ENCODE measurements at places on chromosomes 2 and 18. TPM values are rescaled to one million over a fixed set of nuclear protein-coding genes. Genes with fewer than 3 reads are reported as not detected.

- peak; percentile 84 for DNase-seq
Measured at GRCh38 chr18:12741351-12741750, 38.5 kb downstream of the PSMG2 start.

- DNase-seq: peak; percentile 38
Measured at GRCh38 chr2:238929242-238930081, 81.6 kb downstream of the TWIST2 start.

- peak; percentile 71 for DNase-seq
Measured at GRCh38 chr2:31297751-31298150, 63.8 kb downstream of the EHD3 start.

- DNase-seq: no peak
Measured at GRCh38 chr2:102155703-102156515, 13.4 kb downstream of the IL1R1 start.

- no peak for DNase-seq
Measured at GRCh38 chr2:232382331-232383225, 4.0 kb downstream of the ALPP start.

DNA sequence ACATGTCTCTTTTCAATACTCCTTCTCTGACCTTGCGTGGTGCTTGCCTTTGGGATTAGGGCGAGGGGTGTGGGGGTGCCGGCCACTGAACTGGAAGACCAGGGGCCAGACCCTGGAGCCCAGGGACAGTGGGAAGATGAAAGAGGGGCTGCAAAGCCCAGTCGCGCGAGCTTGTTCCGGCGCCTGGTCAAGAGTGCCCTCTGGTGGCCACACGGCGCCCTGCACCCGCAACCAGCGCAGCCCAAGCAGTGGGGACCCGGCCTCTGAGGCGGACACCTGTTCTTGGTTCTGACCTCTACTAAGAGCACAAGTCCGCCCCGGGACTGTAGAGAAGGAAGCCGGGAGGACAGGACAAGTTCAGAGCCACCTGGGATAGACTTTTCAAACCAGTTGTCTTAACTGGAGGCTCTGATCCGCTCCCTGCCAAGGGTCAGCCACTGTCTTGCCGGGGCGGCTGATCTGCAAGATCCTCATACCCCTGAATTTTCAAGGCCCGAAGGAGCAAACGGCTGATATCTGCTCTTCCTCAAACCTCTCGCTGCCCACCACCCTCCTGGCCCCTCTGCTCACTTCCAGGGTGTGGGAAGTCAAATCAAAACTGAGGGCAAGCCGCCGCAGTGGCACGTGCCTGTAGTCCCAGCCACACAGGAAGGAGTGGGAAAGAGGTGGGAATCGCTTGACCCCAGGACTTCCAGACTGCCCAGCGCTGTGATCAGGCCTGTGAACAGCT lies 14.9 kb upstream of the MSH6 start:
- peak; percentile 38 for DNase-seq

GRCh38 chr2:192345287-192345686 lies 150.6 kb upstream of the TMEFF2 start:
- no peak for DNase-seq

GRCh38 chr2:104836265-104836664 lies 17.6 kb upstream of the POU3F3 start:
- no peak for DNase-seq

- DNase-seq: peak; percentile 59
Measured at GRCh38 chr2:74560591-74560990, 6.1 kb downstream of the DOK1 start.

DNA sequence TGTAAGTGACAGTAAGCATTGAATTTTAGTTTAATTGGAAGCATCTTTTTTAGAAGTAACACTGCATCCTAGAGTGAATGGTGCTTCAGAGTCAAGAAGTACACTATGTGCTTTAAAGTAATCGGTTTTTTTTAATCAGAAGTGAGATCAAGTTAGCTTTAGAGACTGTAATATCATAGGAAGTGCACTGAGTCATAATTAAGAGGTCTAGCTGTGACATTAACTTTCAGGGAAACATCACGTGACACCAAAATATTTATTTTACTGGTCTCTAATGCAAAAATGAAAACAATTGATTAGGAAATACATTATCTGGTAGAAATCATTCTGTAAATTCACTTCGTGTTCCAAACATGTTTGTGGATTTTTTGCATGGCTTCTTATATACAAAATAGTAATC lies 55.3 kb upstream of the KYNU start:
- DNase-seq: no peak

DNA sequence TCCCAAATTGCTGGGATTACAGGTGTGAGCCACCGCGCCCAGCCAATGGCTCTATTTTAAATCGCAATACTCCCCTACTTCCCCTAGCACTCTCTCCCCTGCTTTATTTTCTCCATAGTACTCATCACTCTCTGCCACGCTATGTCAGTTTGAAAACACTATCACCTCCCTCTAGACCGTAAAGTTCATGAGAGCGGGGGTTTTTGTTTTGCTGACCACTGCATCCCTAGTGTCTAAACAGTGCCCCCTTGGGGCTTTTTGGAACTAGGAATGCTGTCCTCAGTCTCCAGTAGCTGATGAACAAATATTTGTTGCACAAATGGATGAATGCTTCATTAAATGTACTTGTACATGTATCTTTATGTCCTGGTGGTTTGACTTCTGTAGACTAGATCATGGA lies 44.1 kb downstream of the ATOH8 start:
- DNase-seq: peak; percentile 38

GRCh38 chr2:128503399-128504245 lies 185.0 kb upstream of the HS6ST1 start:
- no peak for DNase-seq

DNA sequence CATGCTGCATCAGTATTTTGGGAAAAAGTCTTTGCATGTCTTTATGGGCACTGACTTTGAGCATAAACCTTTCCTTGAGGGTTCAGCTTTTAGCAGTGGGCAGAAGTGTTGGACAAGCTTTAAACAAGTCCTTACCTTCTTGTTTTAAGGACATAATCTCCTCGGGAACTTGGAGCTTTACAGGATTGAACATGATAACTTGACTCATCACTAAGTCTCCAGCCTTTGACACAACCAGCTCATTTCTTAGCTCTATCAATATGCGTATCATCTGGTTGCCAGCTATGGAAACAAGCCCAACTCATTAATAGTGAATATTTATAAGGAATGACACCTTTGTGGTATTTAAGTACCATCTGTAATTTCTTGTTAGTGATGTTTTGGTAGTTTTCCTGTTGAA lies 21.0 kb upstream of the RAB27B start:
- no peak for DNase-seq

DNA sequence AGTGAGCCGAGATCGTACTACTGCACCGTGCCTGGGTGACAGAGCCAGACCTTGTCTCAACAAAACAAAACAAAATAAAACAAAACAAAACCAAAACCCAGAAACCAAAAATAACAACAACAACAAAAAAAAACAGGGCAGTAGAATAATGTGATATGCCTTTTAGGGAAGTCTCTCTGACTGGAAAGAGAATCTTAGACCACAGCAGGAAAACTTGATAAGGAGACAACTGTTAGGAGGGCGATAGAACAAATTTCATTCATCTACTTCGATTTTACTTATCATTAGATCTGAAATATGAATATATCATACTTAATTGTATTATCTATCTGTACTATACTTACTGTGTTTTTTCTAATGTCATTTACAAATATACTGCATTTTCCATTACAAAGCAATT lies 109.0 kb upstream of the CNTNAP5 start:
- DNase-seq: no peak

DNA sequence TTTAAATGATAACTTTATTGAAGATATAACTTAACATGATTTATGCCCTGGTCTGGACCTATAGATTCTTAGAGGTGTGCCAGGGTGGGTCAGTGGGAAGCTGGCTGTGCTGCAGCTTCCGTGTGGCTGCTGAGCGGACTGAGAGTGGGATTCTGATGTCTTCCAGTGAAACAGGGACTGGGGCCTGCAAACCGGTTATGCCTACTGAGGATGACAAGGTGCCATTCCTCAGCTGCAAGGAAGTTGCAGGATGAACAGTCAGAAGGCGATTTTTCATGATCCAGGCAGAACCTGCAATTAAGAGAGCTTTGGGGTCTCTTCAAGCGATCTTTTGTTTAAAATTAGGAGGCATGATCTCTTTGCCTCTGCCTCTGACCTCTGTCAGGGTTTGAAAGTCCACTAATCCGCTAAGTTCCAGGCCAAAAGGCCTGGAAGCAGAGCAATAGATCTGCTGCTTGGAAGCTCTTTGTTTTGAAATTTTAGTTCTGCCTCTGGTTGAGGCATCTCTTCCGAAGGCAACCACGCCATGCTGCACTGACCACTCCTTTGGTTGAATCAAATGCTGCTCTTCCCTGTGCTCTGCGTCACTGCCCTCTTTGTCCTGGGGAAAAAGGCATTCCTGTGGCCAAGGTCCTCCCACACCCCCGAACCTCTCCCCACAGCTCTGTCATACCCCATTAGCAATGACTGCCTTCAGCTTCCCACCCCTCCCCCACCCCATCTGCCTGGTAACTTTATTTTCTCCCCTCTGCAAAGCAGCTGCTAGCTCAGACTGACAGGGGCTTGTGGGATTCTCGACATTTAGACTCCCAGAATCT lies 2.0 kb downstream of the TMEM169 start:
- DNase-seq: peak; percentile 9

DNA sequence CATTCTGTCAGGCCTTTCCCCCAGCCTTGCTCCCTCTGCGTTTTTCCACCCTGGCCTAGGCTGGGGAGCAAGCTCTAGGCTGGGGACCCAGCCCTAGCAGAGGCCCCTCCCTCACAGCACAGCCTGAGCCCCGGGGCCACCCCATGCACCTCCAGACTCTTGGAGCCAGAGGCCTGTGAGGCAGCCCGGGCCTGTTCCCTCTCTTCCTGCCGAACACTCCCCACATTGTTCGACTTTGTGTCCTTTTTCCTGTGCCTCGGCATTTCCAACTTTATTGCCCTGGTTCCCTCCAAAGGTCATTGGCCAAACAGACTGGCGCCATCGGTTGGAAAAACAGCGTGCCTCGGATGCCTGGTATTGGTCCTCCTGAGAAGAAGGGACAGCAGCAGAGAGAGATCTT lies 79.7 kb downstream of the HS1BP3 start:
- DNase-seq: no peak

- no peak for DNase-seq
Measured at GRCh38 chr18:25787276-25787675, 303.1 kb downstream of the SS18 start.

DNA sequence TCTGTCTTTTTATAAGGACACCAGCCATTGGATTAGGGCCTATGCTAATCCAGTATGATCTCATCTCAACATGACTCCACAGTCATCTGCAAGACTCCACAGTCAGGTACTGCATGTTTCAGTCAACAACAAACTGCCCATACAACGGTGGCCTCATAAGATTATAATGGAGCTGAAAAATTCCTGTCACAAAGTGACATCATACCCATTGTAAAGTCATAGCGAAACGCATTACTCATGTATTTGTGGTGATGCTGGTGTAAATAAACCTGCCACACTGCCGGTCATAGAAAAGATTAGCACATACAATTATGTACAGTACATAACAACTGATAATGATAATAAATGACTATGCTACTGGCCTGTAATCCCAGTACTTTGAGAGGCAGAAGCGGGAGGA lies 102.2 kb downstream of the TEX51 start:
- no peak for DNase-seq

DNA sequence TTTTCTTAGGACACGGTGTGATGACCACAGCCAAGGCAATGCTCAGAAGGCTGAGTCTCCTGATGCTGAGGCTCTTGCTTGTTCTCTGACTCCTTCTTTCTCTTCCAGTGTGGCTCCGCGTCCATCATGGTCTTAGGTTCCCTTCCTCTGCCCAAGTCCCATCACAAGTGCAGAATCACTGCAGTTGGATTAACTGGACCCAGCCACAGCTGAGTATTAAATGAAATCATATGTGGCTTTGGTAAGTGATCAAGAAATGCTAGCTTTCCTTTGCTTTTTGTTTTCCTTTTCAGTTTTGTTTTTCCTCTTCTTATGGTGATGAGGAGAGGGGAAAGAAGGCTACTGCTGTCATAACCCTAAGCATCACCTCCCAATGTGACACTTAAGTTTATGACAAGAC lies 375.8 kb downstream of the INSIG2 start:
- no peak for DNase-seq

- no peak for DNase-seq
Measured at GRCh38 chr2:215288112-215288815, 23.6 kb upstream of the ATIC start.

The IL1R2 gene
- not detected for total RNA-seq

The NCKAP5 gene
- 3.7 TPM for total RNA-seq

The CCDC74A gene
- 117 TPM for total RNA-seq

The SALL3 gene
- total RNA-seq: not detected

The APLF gene
- 3.7 TPM for total RNA-seq

The NYAP2 gene
- total RNA-seq: not detected

The CFAP65 gene
- total RNA-seq: 0.26 TPM

Data from A172 (cell line).